ENCODE measurements at places on chromosomes 6 and 20.

DNA sequence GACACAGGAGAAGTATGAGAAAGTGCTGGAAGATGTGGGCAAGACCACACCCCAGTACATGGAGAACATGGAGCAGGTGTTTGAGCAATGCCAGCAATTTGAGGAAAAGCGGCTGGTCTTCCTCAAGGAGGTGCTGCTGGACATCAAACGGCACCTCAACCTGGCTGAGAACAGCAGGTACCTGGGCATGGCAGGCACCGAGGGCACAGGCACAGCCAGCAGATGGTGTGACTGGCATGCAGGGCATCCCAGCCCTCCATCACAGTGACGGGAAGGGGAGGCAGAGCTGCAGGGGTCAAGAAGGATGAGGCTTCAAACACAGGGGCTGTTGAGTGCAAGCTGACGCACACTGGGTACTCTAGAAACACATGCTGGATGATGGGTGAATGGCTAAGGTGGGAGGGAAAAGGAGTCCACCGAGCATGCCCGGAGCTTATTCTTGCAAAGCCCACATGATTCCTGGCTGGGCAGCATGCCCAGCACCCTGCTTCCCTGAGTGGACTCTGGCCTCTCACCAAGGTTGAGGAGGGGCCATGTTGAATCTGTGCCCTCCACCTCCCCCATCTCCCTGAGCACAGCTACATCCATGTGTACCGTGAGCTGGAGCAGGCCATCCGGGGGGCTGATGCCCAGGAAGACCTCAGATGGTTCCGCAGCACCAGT lies 26.3 kb downstream of the SPDEF start:
- DNase-seq, result no peak

- DNase-seq, result no peak
These were observed 19.6 kb upstream of the PIM1 start for GRCh38 chr6:37150314-37150713.

DNA sequence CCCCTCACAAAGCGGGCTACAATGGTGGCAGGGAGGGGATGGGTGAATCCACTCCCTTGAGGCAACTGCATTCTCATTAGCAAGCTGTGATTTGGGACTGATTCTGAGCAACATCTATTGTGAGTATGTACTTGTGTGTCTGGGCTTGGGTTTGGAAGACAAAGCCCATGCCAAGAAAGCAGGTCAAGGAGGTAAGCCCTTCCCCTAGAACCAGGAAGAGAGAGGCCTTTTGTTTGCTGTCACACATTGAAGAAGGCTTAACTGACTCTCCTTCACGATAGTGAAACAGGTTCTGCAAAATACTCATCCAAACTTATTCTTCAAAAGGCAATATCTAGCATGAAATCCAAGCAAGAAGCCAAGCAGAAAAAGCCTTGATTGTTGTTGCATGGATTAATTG lies 403.1 kb upstream of the ID4 start:
- DNase-seq, result no peak

DNA sequence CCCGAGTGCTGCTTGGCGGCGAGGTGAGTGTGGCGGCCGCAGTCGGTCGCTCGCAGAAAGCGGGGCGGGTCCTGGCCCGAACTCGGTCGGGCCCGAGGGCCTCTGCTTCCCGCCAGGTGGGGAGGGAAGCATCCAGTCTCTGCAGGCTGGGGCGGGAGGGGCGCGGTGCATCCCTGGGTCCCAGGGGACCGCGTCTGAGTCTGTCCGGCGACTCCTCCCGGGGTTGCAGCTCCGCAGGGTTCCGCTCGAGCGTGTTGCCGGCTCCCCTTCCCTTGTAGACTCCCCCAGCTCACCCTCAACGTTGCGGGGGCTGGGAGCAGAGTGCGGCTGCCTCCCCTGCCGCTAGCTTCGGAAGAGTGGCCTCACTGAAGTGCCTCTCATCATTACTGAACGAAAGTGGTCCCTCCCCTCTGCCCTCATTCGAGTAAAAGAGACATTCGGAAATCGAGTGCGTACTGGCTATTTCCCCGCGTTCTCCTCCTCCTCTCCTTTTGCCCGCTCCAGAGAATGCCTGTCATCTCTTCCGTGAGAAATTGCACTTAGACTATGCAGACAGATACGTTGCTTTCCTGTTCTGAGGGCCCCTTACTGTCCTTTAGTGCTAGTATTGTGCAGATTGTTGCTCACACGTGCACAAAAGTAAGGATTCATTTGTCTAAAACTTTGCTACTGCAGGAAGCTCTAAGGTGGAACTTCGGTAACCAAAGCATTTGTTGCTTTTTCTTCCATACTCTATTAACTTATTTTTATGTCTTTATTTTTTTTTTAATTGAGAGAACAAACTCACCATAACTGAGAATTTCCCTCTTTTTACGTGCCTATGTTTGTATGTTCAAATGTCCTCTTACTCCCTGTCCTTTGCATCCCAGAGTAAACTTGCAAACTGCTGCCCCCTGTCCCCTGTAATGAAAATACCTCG lies 751 bp downstream of the MAP3K4 start:
- peak; percentile 62 for DNase-seq

DNA sequence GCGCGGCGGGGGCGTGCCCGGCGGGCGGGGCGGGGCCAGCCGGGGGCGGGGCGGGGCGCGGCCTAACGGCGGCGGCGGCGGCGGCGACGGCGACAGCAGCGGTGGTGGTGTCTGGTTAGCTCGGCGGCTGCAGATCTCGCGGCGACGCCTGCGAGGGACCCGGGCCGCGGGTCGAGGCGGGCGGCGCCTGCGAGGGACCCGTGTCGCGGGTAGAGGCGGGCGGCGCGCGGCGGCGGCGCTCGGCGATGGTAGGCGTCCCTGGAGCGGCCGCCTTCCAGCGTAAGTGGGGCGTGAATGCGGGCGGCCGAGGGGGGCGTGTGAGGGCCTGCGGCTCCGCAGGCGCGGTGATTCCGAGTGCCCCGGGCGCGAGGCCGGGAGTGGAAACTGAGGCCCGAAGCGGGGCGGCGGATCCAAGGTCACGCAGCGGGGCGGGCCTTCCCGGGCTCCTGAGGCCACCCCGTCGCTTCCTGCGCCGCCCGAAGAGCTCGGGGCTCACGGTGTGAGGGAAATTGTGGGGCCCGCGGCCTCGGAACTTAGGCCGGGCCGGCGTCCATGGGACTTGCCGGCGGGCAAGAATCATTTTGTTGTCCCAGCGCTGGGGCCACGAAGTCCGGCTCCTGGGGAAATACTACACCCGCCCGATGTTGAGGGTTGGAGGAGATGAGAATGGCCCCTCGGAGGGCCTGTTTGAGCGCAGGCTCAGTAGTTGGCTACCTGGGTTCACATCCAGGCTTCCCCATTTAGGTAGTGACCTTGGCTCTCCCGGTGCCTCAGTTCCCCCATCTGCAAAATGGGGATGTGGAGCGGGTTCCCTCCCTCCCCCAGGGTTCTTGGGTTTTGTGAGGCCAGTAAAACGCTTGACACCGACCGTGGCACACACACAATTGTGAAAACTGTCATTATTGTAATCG lies at the start of gene CBFA2T2:
Gene CBFA2T2 (plus strand): TSS at position 74 of the 911 bp plus-strand sequence. CDS start 172 bp downstream, at position 246.
- DNase-seq, result peak; percentile 81

DNA sequence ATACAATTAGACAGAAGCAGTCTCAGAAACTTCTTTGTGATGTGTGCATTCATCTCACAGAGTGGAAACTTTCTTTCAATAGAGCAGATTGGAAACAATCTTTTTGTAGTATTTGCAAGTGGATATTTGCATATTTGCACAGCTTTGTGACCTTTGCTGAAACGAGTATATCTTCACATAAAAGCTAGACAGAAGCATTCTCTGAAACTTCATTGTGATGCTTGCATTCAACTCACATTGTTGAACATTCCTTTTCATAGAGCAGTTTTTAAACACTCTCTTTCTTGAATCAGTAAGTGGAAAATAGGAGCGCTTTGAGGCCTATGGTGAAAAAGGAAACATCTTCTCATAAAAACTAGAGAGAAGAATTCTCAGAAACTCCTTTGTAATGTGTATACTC lies 657.9 kb upstream of the ZNF337 start:
- DNase-seq, result no peak

DNA sequence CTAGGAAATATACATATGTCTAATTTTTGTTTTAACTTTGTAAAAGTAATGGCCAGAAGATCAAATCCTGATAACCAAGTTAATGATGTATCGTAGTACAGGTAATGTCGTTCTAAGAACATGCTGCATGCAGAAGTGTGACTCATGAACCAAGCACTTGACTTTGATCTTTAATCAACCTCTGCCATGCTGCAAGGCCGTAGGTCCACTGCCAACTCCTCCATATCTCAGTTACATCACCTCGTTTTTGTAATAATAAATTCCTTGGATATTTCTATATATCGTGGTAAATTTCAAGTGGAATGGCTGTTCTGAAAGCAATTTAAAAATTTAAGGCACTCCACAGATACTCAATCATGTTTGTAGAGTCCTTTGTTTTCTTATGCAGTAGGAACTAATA lies 771.7 kb downstream of the EPHA7 start:
- no peak for DNase-seq

- peak; percentile 16 for DNase-seq
These were observed 60.5 kb downstream of the CYB5R4 start for GRCh38 chr6:83920017-83920416.

DNA sequence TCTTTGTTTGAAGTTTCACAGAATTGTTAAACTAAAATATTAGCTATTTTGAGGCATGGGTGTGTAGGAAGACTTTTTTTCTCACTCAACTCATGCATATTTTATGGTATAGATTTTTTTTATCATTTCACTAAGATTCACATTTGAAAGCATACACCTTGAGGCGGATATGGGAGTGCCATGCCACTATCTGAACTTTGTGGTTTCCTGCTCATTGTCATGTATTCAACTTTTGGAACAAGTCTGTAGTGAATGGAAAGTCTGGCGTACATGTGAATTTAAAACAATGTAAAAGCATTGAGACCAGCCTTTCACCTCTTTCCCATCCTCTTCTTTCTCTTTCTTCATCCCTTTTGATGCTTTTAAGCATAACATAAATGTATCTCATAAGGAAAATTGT lies 147.9 kb downstream of the TPBG start:
- no peak for DNase-seq

- DNase-seq, result no peak
These were observed 89.1 kb downstream of the PHF3 start for GRCh38 chr6:63724721-63725120.

GRCh38 chr20:16418616-16419015 lies 154.6 kb downstream of the KIF16B start:
- DNase-seq, result no peak

All from AG08396 (cell line).